AG04449 (cell line): ENCODE measurements at places on chromosomes 3 and 15.

DNA sequence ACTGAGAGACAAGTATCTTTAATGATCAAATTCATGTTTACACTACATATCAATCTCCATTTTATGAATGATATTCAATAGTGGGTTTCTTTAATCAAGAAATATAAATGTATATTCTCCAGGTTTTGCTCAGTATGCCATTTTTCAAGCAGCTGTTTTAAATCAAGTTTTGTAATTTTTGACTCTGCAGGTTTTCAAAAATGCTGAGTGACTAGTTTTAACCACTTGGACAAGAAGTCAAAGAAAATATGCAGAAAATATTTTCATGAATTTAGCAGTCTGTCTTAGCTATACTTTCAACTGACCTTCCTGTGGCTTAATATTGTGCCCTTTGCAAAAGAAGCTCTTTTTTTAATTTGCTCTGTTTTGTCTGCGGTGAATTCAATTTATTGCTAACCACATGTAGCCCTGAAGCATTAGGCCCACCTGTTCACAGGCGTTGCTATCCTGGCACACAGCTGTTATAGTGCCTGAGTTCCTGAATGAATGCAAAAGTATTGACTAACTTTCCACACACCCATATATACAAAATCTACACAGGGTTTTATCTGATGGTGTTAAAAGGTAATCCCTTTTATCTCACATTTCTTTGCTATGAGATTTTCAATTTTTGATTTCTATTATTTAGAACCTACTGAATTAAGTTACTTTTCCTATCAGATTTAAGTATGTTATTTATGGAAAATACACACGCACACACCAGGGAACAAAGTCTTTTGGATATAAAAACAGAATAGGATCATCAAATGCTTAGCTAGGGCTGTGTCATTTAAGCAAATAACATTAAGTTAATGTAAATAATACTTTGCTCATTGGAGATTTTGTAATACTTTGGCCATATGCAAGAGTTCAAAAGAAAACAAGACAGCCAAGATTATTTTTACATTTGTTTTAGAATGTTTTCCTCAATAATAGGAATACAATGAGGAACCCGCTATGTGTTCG lies 1166.1 kb upstream of the GBE1 start:
- no peak for DNase-seq

GRCh38 chr3:27213450-27213849 lies 155.7 kb downstream of the NEK10 start:
- DNase-seq: no peak

GRCh38 chr3:45212095-45212468 lies 14.0 kb downstream of the TMEM158 start:
- no peak for DNase-seq

GRCh38 chr3:63467392-63467791 lies 185.1 kb upstream of the SNTN start:
- no peak for DNase-seq

- no peak for DNase-seq
These were observed 88.8 kb downstream of the IGF1R start for GRCh38 chr15:98737159-98737558.

DNA sequence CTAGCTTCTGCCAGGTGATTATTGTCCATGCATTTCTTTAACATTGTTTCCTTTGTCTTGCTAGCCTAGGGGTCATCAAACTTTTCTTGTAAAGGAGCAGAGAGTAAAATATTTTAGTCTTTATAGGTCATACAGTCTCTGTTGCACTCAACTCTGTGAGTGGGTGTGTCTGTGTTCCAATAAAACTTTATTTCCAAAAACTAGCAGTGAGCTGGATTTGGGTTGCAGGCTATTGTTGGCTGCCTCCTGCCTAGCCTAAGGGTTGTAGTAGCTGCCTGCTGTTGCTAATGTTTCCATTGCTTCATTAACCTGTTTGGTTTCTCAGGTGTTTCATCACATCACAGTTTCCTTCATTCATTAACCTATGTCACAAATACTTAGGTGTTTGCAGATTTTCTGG lies 64.0 kb upstream of the DCP1A start:
- no peak for DNase-seq

GRCh38 chr15:90987561-90988141 lies 6.7 kb downstream of the PRC1 start:
- DNase-seq: no peak
